Omental fat pad (tissue), 4 donors: ENCODE measurements at places on chromosomes 7 and 10. TPM values are rescaled to one million over a fixed set of nuclear protein-coding genes. Genes with fewer than 3 reads are reported as not detected.

The DRGX gene
- total RNA-seq: not detected

The PLAC9 gene
- total RNA-seq: 23.3 TPM

The CCL26 gene
- not detected for total RNA-seq

The KCNMA1 gene
- total RNA-seq: 13.8 TPM

The MRC1 gene
- total RNA-seq: 140 TPM

The GAD2 gene
- total RNA-seq: not detected
